T-helper 1 cell treated with Interleukin-12 subunit alpha and Interleukin-12 subunit beta and Interleukin-4 antibody, amounts not matched to agents 30 ng/mL and 1 ng/mL, for 36 hours (primary cell): ENCODE measurements at places on chromosomes 2 and 18. TPM values are rescaled to one million over a fixed set of nuclear protein-coding genes. Genes with fewer than 3 reads are reported as not detected.

COMMD1 gene
- total RNA-seq, result 27.3 and 33.8 TPM in 2 replicates

LRRTM1 gene
- not detected in 2 replicates for total RNA-seq

TRIM54 gene
- 0.10 TPM in 1 of 2 replicates, not detected in the other for total RNA-seq

MAP2 gene
- not detected in 2 replicates for total RNA-seq

ALPI gene
- total RNA-seq, result not detected in 2 replicates
